EH (cell line): ENCODE measurements at places on chromosomes 5 and 9.

DNA sequence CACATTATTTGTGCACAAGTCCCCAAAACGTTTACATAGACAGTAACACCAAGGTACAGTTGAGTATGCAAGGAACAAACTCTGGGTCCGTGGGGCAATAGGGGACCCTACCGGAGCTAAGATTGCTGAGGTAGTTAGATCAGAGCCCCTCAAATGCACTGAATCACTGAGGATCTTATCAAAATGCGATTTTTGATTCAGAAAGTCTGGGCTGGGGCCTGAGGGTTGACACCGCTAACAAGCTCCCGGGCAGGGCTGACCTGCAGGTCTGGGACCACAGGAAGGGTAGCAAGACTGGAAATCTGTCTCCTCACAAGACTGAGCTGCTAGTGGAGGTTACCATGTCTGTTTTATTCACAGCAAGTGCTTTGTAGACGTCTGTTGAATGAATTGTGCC lies 1.8 kb upstream of the IL3 start:
- no peak for DNase-seq

- DNase-seq: no peak
Observed at GRCh38 chr5:141729387-141730006, 47.5 kb upstream of the ARAP3 start.

DNA sequence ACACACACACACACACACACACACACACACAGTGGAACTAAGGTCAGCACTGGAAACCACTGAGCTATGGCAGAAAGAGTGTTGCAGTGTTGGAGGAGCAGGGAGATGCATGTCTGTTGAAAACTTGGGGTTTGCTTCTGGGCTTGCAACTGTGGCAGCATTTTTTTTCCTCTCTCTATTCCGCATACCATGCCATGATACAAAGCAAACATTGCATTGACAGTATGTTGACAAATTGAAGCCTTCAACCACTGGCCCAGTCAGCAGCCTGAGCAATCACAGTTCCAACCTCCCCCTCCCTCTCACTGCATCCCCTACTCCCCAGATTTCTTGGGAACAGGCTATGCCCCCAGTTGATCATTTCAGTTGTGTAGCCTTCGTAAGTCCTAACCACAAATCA lies 478.1 kb upstream of the WWC1 start:
- DNase-seq: no peak

- DNase-seq: no peak
Observed at GRCh38 chr9:117528225-117528624, 113.4 kb upstream of the ASTN2 start.

GRCh38 chr9:79447308-79447605 lies 124.5 kb upstream of the TLE4 start:
- DNase-seq: no peak

DNA sequence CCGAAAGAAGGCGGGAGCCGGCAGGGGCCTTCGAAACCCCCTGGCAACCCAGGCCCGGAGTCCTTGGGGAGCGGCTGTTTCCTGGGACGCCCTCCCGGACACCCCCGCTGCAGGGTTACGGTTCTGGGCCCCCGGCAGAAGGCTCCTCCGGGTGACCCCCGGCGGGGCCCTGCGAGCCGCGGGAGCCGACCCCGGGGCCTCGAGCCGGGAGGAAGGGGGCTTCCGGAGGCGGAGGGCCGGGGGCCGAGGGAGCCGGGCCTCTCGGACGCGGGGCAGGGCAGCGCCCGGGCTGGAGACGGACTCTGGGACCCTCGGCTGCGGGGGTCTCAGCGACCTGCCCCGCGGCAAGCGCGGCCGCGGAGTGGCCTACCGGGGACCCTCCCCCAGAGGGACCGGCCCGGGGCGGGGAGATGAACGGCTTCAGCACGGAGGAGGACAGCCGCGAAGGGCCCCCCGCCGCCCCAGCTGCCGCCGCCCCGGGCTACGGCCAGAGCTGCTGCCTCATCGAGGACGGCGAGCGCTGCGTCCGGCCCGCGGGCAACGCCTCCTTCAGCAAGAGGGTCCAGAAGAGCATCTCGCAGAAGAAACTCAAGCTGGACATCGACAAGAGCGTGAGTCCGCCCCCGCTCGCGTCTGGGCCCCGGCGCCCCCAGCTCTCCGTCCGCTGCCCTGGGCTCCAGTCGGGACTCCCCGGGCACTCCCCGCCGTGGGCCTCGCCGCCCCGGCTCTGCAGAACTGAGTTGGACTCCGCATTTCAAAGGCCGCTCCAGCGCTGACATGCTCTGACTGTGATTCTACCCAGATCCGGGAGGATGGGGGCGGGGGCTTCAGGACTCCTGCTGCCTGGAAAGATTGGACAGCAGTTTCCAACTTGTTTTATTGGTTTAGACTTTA lies 645 bp downstream of the SAP30L start:
- DNase-seq: peak; percentile 74

- peak; percentile 65 for DNase-seq
Observed at GRCh38 chr9:120532475-120532874, 47.5 kb downstream of the CDK5RAP2 start.

GRCh38 chr5:73892806-73893205 lies 266.8 kb downstream of the ARHGEF28 start:
- peak; percentile 93 for DNase-seq

DNA sequence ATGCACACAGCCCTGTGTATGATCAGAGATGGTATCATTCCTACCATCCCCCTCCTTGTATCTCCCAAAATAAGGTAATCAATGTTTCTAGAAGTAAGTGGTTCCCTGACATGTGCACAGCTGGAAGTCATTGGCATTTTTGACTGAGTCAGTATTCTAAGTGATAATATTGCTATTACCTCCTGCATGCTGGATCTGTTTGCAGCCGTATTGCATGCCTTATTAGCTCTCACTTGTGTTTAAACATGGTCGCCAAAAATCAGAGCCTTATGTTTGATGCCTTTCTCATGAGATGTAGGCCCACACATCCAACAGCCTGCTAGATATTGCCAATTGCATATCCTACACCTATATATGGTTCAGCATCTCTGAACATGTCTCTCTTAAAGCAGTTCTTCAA lies 254.3 kb downstream of the CDH12 start:
- DNase-seq: no peak

DNA sequence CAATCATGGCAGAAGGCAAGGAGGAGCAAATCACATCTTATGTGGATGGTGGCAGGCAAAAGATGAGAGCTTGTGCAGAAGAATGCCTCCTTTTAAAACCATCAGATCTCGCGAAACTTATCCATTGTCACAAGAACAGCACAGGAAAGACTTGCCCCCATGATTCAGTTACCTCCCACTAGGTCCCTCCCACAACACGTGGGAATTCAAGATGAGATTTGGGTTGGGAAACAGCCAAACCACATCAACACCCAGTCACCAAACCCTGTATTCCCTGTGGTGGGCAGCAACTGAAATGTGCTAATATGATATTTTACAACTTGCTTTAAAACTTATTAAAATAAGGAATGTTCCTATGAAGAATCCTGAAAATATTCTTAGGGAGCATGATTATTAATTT lies 54.2 kb downstream of the RASGRF2 start:
- DNase-seq: no peak

DNA sequence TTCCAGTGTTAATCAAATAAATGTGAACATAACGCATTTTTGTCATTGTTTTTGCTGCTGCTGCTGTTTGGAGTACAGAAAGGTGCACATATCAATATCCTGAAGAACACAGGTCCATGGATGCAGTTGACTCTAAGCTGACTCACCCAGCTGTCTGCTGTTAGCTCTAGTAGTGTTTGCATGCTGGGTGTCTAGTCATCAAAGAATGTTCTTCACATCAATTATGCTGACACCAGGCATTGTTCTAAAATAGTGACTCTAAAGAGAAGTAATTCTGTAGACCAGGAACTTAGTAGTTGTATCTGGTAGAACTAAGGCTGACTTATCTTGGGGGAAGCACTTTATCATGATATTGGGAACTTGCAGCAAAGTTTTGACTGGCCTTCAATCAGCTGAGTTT lies 55.7 kb upstream of the DPYSL3 start:
- DNase-seq: peak; percentile 52

GRCh38 chr9:120914396-120914795 lies 12.2 kb downstream of the TRAF1 start:
- no peak for DNase-seq

DNA sequence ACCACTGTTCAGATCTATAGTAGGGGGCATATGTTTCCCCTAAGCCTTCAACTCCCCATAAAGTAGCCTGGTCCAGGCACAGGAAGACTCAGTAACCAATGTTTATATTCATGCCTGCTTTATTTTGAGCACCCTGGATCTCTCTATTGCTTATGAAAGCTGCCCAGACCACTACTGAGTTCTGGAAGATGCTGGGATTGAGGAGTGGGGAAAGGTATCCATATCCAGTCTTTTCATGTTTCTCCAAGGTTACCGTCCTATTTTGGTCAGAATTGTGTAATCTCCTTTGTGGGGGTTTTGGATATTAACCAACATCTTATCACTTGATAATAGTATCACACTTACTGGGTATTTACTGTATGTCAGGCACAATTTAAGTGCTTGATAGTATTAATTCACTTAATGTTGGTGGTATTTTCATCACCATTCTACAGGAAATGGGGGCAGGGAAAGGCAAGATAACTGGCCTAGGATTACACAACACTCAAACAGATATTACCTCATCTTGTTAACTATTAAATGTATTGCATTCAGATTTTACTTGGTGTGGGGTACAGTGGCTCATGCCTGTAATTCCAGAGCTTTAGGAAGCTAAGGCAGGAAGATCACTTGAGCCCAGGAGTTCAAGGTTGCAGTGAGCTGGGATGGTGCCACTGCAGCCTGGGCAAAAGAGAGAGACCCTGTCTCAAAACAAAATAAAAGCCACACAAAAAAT lies 36.3 kb downstream of the RUSC2 start:
- peak; percentile 86 for DNase-seq

GRCh38 chr5:16886366-16886736 lies 49.7 kb downstream of the MYO10 start:
- peak; percentile 84 for DNase-seq

DNA sequence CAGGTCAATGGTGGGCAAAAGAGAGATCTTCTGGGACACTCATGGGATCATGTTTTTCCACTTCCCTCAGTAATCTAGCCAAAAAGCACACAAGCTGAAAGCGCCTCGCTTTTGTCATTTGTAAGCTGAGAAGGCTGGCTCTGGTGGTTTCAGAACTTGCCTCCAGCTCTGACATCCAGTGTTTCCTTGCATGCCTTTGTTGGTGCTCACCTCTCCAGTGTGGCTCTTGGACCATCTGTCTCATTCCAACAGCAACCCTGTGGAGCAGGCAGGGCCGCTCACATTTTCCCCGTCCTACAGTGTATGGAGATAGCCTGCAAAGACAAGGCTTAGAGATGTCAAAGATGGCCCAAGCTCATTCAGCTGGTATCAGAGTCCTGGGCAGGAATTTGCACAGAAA lies 160.8 kb upstream of the KLF4 start:
- DNase-seq: peak; percentile 86

DNA sequence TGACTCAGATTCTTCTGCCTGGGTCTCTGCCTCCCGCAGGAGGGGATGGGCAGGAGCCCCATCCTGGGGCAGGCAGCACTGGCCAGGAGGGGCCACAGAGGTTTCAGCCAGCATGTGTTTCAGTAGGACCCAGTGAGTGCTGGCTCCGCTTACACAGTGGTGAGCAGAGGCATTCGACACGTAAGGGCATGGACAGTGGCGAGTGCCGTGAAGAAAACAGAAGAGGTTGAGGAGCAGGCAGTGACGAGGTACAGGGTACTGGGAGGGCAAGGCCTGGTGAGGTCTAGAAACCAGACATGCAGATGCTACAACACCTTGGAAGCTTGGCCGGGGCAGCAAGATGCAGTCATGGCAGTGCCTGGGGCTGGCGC lies 41.5 kb downstream of the CACNA1B start:
- no peak for DNase-seq
